NCI-H526 treated with DMSO at 0.1 percent for 48 hours (cell line): ENCODE measurements at places on chromosomes 16 and 17.

DNA sequence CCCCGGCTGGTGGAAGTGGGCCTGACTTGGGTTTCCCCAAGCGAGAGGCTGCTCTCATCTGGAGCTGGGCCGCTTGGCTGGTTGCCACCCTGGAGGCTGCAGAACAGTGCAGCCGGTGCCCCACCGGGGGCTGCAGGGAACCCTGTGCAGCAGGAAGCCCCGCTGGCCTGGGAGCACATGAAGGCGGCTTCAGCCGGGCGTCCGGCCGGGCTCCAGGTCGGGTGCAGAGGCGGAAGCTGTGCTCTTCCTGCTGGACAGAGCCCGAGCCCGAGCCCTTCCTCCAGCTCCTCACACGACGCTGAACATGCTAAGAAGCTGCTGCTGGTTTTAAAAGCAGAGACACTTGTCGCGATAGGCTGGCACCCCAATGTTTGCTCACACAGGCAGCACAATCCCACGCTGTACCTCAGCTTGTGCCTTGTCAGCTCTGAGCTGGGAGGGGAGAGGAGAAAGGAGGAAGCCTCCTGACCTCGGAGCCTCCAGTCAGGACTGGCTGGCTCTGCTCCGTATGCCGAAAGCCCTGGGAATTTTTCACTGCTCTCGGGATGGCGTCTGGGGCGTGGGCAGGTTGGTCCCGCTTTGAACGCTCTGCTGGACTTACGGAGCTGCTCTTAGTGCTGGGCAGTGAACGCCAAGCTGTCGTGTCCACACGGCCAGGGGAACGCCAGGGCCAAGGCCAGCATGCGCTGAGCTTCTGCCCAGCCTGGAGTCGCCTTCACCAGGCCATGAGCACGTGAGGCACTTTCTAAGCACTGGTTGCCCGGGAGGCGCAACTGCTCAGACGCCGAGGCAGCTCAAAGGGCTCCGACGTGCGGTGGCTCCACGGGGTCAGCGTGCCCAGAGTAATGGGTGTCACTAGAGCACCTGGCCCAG lies 8.8 kb downstream of the CDK5R1 start:
- no peak for DNase-seq

GRCh38 chr16:70735141-70735979 lies 49.5 kb upstream of the MTSS2 start:
- no peak for DNase-seq

DNA sequence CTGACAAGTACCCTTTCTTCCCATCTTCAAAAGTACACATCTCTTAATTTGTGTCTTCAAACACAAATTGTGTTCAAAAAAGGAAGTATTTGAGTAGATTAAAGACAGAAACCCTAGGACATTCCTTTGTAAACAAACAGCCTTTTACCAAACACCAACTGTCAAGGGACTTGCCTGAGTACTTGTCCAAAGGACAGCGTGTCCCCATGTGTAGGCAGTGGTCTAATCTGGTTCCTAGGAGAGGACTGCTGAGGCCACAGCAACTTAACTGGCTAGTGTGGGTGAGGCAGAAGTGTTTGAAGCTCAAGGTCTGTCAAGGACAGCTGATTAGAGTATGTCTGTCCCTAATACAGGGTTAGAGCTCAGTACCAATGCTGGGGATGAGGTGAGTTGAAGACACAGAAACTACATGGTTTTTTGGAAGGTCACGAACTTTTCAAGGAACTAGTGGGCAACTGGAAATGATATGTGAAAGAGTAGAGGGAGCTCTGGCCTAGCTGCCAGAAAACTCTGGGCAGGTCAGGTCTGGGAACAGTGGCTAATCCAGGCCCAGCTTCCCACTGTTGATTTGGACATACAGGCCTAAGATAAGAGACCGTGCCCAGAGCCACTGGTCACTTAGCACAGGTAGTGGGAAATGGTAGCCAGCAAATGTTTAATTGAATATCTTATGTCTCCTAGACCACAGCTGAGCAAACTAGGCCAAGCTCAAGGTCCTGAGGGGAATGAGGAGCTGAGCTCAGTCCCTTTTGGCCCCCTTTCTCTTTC lies 10.1 kb downstream of the HMOX2 start:
- no peak for DNase-seq

DNA sequence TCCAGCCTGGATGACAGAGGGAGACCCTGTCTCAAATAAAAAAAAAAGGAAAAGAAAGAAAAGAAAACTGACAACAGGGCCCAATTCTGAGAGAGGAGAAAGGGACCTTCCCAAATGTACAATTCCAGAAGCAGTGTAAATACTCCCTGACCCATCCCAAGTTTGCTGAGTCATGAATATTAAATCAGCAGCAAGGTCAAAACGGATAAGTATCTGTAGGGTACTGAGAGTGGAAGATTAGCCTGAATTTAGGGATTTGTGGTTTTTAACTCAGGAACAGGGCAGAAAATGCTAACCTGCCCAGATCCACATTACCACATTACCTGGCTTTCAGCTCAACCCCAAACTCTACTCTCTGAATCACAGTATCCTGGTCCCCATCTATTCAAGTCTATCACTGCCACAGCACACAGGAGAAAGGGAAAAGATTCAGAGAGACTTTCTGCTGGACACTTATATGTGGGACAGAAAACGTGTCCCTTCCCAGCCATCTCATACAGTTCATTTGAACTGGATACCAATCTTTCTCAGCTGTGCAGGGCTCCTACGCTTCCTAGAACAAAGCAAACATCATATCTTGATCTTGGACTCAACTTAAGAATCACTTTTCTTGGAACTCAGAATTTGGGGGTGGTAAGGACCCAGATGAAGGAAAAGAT lies 2.9 kb downstream of the FXR2 start:
- no peak for DNase-seq

GRCh38 chr17:57750109-57750871 lies 5.2 kb upstream of the CCDC182 start:
- no peak for DNase-seq

DNA sequence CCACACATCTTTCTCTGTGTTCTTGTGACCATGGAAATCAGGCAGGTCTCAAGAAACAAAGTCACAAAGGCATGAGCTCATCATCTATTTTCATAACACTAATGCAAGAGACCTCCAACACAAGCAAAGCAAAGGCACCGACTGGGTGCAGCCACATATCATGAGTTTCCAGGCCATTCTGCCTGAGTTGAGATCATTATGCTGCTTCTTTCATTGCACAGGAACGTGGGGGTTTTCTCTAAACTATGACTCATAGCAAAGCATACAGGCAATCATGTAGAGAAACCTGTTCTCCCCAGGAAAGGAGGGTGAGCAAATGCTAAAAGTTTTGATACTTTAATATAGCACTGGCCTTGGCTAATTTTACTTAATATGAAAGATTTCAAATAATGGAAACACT lies 60.7 kb downstream of the GRIN2A start:
- no peak for DNase-seq

- DNase-seq = no peak
Observed at GRCh38 chr17:1762901-1763898, 1.3 kb downstream of the SERPINF1 start.

DNA sequence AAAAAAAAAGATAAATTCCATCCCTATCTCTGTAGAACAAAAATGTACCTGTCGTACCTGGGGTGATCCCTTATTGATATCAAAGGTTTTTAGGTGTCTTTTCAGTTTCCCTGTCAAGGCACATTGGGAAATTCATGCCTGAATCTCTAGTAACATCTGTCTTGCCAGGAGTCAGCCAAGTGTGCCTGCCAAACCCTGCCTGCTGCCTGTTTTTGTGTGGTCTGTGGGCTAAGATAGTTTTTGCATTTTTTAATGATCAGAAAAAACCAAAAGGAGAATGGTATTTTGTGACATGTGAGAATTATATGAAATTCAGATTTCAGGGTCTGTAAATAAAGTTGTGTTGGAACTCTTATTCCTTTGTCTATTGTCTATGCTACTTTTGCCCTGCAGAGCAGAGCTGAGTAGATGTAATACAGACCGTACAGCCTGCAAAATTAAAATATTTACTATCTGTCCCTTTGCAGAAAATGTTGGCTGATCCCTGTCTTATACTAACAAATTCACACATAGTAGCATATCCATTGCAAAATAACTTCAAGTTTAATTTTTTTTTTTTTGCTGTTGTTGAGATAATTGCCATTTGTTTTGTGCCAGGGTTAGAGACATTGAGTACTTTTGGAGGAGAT lies 13.0 kb upstream of the CHP2 start:
- no peak for DNase-seq

DNA sequence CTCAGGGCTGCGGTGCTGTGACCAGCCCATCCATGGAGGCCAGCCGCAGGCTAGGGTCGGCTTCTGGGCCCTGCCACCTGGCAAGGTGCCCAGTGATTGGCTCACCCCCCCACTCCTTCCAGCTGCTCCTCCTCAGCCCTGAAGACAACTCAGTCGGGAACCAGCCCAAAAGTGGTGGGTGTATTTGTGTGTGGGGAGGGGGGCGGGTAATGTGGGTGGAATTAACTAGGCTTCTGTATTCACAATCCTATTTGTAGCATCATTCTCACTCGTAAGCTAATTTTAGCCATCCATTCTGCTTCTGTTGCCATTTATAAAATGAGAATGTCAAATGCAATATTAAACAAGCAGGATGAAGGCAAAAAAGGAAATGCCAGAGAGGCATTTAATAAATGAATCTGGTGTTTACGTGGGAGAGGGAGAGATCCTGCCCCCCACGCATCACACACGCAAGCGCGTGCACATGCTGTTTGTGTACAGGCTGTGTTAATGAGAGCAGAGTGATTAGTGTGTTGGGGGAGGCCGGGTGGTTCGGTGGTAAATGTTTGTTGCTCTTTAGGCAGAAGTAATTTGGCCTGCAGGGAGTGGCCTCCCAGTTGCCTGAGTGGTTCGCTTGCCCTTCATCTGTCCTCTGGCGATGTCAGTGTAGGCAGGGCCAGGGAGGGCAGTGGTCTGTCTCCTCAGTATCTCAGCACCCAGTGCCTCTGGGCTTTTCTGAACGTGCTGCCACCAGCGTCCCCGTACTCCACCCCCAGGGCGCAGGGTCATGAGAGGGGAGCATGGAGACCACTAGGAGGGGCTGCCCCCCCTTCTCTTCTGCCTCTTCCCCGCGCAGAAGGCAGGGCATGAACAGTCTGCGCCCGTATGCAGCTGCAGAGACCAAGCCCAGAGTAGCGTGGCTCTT lies 140.1 kb downstream of the CCDC182 start:
- DNase-seq = peak; percentile 69

- DNase-seq = no peak
Observed at GRCh38 chr17:1519678-1520077, 3.3 kb upstream of the INPP5K start.

GRCh38 chr16:62034231-62035114 lies 1.8 kb downstream of the CDH8 start:
- no peak for DNase-seq

- no peak for DNase-seq
Observed at GRCh38 chr17:27976331-27976730, 66.1 kb upstream of the NLK start.

- DNase-seq = no peak
Observed at GRCh38 chr17:2444382-2444781, 43.5 kb upstream of the MNT start.

GRCh38 chr16:85199069-85199725 lies 86.9 kb upstream of the CIBAR2 start:
- no peak for DNase-seq

DNA sequence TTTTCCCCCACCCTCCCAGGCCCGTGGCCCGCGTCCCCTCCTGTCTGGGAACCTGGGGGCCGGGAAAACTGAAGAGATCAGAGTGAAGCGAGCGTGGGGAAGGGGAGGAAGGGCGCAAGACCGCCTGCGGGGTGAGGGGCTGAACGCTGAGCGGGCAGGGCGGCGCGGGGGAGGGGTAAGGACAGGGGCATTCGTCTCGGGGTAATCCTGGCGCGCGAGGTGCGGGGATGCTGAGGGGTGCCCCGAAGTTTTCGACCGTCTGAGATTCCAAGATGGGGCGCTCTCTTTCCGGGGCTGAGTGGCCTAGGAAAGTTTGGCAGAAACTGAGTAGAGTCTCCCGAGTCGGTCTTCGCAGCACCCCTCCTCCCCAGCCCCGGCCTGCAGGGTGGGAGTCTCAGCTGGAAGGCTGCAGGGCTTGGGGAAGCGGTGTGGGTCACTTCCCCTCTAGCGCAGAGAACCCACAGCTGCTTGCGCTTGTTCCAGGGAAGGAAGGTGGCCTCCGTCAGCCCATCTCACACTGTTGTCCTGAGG lies 555 bp downstream of the TTYH2 start:
- DNase-seq = no peak

DNA sequence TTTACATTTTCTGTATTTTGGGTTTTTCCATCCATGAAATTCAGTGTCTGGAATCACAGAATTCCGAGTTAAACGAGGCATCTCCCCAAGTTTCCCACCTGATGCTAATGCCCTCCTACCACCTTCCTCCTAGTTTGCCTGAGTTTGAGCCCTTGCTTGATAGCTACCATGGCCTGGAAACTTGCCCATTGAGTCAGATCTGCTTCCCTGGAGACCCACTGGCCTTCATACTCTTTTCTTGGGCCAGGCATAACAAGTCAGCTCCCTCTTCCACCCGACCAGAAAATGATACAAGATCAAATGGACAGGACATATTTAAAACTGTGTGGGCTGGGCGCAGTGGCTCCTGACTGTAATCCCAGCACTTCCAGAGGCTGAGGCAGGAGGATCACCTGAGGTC lies 10.2 kb downstream of the SETD1A start:
- no peak for DNase-seq

GRCh38 chr16:68733570-68733969 lies 3.5 kb upstream of the CDH1 start:
- DNase-seq = no peak

DNA sequence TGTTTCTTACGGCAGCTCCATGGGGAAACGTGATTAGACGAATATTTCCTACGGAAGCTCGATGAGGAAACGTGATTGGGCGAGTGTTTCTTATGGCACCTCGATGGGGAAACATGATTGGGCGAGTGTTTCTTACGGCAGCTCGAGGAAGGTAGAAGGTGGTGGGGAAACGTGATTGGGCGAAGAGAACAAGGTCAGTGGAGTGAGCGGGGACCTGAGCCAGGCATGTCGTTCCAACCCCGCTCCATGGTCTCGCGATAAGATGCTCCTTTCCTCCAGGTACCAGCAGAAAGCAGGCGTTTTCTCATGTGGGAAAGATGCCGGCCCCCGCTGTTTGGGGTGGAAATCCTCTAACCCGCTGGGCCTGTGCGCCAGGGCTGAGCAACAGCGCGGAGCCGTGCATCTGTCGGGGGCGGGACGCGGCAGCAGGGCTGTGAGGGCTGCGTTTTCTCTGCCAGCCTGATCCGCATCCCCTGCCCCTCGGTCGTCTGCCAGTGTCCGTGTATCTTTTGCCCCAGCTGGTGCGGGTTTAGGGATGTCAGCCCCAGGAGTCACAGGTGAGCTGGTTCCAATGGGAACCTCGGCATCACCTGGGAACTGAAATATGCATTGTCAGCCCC lies 25.6 kb upstream of the DOC2B start:
- no peak for DNase-seq

GRCh38 chr16:71408536-71408935 lies 33.3 kb downstream of the TLE7 start:
- no peak for DNase-seq
